ENCODE measurements at places on chromosomes 12 and 14. TPM values are rescaled to one million over a fixed set of nuclear protein-coding genes. Genes with fewer than 3 reads are reported as not detected.
A peak's percentile ranks its signal among the peaks of the same experiment; 100 is the strongest.

DNA sequence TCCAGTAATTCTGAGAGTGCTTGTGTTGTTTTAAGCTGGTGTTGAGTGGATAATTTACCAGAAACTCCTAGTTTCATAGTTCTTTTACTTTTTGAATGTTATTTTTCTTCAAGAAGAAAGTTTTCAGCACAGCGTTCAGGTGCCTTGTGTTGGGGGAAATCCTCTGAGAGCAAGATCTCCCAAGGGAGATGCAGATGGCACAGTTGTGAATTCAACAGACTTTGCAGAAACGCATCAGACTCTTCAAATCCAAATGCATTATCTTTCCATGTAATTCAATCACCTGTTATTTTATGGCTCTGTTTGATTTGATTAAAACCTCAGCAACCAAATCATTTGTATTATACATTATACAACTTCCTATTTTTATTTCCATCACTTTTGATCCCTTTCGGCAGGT, 439.9 kb downstream of the EGLN3 start:
- DNase-seq, result no peak

DNA sequence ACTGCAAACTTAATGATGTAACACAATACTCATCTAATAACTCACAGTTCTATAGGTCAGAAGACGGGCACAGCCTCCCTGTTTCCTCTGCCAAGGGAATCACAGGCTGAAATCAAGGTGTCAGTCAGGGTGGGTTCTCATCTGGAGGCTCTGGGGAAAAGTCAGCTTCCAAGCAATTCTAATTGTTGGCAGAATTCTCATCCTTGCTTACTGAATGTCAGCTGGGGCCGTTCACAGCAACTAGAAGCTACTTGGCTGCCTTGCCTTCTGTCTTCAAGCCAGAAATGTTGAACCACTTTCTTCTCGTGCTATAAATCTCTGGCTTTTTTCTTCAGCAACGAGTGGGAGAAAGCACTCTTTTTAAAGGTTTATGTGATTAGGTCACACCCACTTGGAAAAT, 80.1 kb upstream of the PDZRN4 start:
- no peak for DNase-seq

ARHGEF25 gene
- total RNA-seq, result 11.0 TPM

DNA sequence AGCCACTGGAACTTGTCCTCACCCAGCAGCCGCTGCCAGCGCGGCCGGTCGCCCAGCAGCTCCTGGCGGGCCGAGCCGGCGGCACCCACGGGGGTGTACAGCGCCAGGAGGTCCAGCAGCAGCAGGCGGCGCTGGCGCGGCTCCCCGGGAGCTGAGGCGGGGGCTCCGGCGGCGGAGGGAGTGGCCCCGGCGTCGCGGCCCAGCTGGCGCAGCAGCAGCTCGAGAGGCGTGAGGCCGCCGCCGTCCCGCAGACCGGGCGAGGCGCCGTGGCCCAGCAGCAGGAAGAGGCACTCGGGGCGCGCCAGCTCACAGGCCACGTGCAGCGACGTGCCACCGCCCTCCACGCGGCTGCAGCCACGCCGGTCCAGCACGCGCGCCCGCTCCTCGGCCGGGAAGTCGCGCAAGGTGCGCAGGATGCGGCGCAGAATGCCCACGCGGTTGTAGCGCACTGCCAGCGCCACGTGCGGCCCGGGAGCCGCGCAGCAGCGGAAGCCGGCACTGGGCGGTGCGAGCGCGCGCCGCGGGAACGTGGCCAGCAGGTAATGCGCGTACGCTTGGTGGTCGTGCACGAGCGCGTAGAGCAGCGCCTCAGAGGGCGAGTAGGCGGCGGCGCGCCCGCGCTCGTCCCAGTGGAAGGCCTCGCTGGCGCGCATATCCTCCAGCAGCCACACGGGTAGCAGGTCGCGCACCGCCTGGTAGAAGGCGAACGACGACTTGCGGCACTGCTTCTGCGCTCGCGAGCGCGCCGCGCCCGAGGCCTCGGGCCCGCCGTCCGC, 2.3 kb downstream of the ANKRD9 start:
- no peak for DNase-seq

JPH4 gene
- 0.39 TPM for total RNA-seq

- no peak for DNase-seq
Measured at GRCh38 chr14:81536241-81536771, 2.7 kb upstream of the SEL1L start.

FAIM2 gene
- 9.8 TPM for total RNA-seq

DNA sequence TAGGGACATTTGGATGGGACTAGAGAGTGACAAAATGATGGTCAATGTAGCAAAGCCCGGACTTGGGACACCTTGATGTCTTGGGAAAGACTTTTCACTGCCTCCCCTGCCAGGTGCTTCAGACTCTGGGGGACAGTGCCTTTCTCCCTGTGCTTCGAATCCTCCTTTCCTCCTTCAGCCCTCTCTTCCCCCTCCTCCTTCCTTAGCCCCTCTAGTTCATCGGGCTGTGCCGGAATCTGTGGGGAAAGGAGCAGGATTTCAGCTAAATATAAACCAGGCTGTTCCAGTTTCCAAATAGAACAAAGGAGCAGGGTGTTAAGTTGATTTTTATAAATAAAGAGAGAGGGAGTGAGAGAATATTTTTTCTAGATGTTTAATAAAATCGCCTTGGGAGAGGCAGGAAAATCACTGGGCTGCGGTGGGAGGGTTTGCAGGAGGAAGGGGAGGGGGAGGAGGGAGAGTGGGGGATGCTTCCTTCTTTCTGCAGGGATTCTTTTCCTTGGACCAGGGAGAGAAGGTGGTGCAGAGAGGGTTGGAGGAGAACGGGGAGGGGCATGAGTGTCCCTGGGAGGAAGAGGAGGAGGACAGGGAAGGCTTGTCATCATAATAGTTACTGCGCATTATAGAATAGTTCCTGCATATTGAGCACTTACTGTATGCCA, 21.3 kb upstream of the CABP1 start:
- DNase-seq, result no peak

GRCh38 chr14:74838166-74838565, 37.8 kb downstream of the PROX2 start:
- DNase-seq, result no peak

- no peak for DNase-seq
Measured at GRCh38 chr14:104075530-104076151, 9.9 kb upstream of the ASPG start.

DNA sequence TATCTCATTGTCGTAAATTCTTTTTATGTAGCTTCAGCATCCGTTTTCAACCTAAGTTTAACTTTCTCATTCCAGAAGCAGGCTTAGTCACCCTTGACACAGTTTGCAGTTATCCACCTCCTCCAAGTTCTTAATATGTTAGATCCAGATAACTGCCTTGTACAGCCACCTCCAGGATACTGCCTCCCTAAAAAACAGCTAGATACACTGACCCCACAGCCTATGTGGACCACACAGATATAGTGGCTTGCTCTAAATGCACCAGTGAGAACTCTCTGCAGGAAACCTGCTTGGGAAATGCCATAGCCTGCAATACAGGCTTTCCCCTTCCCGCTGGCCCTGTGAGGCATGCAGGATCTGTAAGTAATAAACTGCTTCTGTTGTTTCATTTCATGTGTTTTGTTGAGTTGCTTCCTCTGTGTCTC, 11.1 kb upstream of the RTL1 start:
- DNase-seq, result no peak

GRCh38 chr12:49487605-49488004, 51.2 kb upstream of the KCNH3 start:
- DNase-seq, result no peak

GRCh38 chr14:92646952-92647796, 101.3 kb downstream of the LGMN start:
- no peak for DNase-seq

FAM186B gene
- not detected for total RNA-seq

DNA sequence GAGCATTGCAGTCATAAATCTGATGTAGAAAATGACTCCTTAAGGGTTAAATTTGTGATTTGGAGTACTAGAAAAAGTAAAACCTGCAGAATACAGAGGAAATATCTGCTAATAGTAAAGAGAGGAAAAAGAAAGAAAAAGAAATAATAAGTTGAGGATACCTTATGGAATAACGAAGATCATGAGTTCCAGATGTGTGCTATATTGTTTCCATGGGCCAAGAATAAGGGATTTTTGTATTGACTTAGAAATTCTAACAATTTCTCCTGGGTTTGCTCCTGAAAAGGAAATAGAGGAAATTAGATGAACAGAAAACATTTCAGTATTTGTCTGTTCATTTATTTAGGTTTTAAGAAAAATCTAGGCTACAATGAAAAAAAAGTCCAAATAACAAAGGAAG, 115.3 kb downstream of the ALG10B start:
- no peak for DNase-seq

- DNase-seq, result no peak
Measured at GRCh38 chr14:43914041-43914693, 592.9 kb downstream of the FSCB start.

DNA sequence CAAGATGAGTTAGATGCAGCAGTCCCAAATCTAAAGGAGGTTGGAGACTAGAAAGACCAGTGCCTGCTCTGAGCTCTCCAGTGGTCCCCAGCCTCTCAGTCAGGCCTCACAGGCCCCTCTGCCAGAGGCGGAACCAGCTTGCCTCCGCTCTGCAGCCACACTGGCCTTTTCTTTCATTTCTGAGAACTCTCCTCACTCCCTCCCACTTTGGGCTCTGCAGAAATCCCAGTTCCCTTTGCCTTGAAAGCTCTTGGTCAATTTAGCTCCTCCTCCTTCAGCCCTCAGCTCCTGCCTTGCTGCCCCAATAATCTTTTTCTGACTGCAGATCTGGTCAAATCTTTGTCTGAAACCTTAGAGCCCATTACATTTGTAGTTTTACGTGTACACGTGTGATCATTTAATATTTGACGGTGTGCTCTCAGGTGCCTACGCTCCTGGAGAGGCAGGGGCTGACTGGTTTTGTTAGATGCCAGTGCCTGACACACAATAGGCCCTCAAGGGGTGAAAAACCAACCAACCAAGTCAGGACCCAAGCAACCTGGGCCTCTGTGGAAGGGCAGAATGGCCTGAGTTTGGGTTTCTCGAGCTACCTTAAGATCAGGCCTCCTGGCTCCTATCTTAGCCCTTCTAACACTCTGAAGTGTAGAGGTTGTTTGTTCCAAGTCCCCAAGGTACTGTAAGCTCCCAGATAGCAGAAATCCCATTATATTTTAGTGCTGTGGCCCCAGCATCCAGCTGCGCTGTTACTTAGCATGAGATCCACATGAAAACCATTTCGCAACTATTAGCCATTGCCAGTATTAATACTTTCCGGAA, 1.1 kb upstream of the NUDT4 start:
- DNase-seq, result peak; percentile 65

- DNase-seq, result no peak
Measured at GRCh38 chr14:69692594-69692993, 74.3 kb upstream of the SRSF5 start.

Measured in right atrium auricular region (tissue), 2 donors.